ENCODE measurements at places on chromosomes 1 and 21.

DNA sequence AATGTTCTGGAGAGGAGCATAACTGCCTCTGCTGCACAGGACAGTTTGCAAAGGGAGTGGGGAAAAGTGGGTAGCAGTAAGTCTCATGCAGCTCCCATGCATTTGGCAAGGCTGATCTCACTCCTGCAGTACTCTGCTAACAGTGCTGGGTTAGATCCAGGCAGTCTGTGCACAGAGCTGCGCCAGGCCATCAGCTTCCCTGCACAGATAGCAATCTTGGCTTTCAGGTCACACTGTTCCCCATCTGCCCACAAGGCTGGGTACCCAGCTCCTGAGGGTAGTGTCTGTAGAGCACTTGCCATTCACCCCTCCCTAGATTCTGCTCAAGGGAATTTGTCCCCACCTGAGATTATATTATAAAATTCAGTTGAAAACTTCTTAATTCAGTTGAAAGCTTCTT is 72.1 kb downstream of the SH3BGR start:
- no peaks in the 10 kb centered on the region for H3K27me3 ChIP-seq
- no peak overlapping the region for H3K27ac ChIP-seq

- no peaks in the 10 kb centered on the region for H3K4me1 ChIP-seq
- peak; percentile 36 for DNase-seq
- no peaks in the 10 kb centered on the region for H3K27me3 ChIP-seq
- no peaks in the 10 kb centered on the region for H3K36me3 ChIP-seq
- no peak overlapping the region for H3K4me3 ChIP-seq
- no peak overlapping the region for H3K27ac ChIP-seq
Observed at GRCh38 chr1:3471356-3472087, 17.1 kb downstream of the ARHGEF16 start.

GRCh38 chr1:177441281-177441680 is 270.5 kb downstream of the BRINP2 start:
- H3K4me3 ChIP-seq, result no peak overlapping the region
- no peak for DNase-seq
- H3K36me3 ChIP-seq, result no peaks in the 10 kb centered on the region

GRCh38 chr1:154809436-154810413 is 60.4 kb downstream of the KCNN3 start:
- no peaks in the 10 kb centered on the region for H3K4me1 ChIP-seq
- no peaks in the 10 kb centered on the region for H3K27me3 ChIP-seq
- H3K4me3 ChIP-seq, result no peak overlapping the region
- H3K27ac ChIP-seq, result no peak overlapping the region
- no peaks in the 10 kb centered on the region for H3K36me3 ChIP-seq
- no peak for DNase-seq

DNA sequence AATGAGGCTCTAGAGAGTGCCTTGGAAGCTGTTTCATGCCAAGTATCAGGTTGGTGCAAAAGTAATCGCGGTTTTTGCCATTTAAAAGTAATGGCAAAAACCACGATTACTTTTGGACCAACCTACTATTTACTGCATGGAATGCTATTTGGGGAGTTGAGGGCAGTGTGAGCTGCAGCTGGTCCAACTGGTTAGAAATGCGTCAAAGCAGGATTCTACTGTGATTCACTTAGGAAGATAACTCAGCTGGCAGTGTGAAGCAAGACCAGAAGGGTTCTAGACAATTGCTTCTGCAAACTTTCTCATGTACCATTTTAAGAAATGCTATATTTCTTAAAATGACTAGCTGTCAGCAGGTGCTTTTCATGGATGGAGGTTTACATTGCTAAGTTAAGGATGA is 21.2 kb upstream of the PLA2G2C start:
- no peak for DNase-seq
- no peak overlapping the region for H3K27ac ChIP-seq
- H3K36me3 ChIP-seq, result no peaks in the 10 kb centered on the region
- no peak overlapping the region for H3K4me3 ChIP-seq
- peaks cover 7% of the 10 kb centered on the region for H3K27me3 ChIP-seq

DNA sequence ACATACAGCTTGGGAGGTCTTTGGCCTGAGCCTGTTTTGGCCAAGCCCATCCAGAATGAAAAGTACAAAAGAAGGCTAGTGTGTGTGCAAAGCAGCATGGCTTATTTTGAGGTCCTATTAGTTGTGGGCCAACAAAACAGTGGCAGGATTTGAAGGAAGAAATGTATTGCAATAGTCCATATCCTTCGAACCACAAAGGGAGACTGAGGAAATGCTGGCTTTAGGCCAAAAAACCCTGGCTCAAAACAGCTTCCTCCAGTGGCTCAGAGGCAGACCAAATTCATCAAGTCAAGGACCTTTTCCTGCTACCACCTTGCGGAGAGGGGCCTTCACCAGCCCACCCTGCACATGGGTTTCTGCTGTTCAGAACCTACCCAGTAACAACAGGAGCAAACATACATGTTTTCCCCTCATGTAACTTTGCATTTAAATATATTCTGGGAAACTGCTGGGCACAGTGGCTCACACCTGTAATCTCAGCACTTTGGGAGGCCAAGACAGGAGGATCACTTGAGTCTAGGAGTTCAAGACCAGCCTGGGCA is 43.3 kb downstream of the VPS26C start:
- H3K27ac ChIP-seq, result no peak overlapping the region
- no peaks in the 10 kb centered on the region for H3K27me3 ChIP-seq
- H3K4me1 ChIP-seq, result peaks cover 47% of the 10 kb centered on the region
- no peak for DNase-seq
- H3K4me3 ChIP-seq, result no peak overlapping the region

DNA sequence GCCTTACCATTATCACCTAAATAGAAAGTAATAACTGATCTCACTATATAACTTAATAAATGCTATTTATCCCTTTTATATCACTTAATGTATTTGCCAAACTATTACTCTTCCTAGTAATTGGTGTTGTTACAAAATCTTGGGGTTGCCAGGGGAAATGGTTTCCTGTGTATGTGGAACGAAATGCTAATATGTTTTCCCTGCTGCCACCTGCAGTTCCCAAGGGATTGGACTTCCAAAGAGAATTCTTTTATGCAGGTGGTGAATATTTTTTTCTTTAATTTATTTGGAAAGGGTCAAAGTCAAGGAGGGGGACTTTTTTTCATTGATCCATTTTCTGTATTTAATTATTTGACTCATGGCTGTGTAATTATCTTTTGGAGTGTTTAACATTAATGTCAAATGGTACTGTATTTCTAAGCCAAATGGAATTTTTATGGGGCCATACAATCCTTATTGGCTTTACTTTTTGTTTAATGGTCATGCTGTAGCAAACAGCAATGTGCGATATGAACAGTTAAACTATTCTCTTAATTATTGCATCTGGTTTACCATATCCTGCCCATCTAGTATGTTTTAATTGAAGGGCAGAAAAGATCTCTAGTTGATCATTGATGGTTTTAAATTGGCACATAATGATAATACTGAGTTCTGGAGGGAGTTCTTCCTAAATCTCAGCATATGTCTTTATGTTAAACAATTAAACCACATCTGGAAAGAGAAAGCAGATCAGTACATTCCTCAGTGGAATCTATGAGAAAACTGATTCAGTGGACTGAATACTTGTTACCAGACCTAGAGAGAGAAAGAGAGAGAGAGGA is 486.3 kb downstream of the TTLL7 start:
- H3K4me3 ChIP-seq, result no peak overlapping the region
- no peaks in the 10 kb centered on the region for H3K27me3 ChIP-seq
- H3K27ac ChIP-seq, result no peak overlapping the region
- no peaks in the 10 kb centered on the region for H3K36me3 ChIP-seq

- H3K4me3 ChIP-seq, result no peak overlapping the region
- H3K4me1 ChIP-seq, result no peaks in the 10 kb centered on the region
- DNase-seq, result no peak
- no peak overlapping the region for H3K27ac ChIP-seq
- no peaks in the 10 kb centered on the region for H3K27me3 ChIP-seq
Observed at GRCh38 chr1:96416701-96417444, 304.7 kb upstream of the PTBP2 start.

- no peak overlapping the region for H3K27ac ChIP-seq
- H3K27me3 ChIP-seq, result no peaks in the 10 kb centered on the region
- H3K4me3 ChIP-seq, result no peak overlapping the region
- H3K4me1 ChIP-seq, result no peaks in the 10 kb centered on the region
- DNase-seq, result no peak
Observed at GRCh38 chr21:41715649-41716281, 51.1 kb downstream of the RIPK4 start.

Data from CD4-positive, alpha-beta memory T cell (primary cell).